NCI-H446 (cell line): ENCODE measurements at places on chromosomes 11 and 22.

DNA sequence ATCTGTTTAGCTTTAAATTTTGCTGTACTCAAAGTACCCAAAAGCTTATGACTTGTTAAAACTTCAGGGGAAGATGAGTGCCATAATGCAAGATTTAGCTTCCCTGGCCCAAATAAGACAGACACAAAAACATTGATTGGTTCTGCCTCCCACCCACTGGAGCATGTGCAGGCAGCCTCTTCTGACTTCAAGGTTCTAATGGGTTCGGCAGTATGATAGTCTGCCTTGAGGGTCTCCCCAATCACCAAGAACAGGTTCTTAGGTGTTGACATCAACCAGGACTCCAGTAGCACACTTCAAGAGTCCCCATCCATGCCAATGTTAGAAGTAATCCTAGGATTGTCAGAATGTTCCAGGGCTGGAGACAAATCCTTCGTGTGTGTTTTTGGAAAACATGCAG, 12.5 kb downstream of the EIF4G2 start:
- DNase-seq = no peak

DNA sequence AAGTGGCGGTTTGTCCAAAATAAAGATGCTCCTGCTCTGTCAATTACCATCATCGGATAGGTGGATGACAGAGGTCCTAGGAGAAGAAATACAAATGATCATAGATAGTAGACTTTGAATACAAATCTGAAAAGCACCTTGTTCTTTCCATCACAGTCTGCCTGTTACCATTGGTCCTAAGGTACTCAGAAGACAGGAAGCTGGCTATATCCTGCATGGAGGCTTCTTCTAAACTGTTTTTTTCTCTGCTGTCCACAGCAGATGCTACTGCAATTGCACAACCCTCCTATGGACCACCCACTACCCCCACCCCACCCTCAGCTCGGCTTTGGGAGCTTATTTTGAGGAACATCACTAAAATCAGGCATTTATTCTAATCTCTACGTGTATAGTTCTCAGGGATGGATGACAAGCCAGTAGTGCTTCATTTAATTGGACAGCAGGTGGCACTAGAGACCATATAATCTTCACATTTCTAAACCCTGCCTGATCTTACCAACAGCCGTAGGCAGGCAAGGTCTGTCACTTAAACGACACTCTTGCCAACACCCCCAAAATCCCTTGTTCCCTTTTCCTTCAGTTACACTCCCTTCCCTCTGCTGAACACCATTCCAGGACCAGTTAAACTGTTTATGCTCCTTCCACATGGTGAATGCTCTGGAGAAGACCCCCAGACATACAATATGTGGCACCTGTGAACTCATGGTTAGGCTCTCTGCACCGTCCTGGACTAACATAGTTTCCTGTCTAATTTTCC, 6.6 kb upstream of the PTS start:
- DNase-seq = peak; percentile 83

- no peak for DNase-seq
Measured at GRCh38 chr11:37612146-37612545, 1014.1 kb upstream of the RAG2 start.

DNA sequence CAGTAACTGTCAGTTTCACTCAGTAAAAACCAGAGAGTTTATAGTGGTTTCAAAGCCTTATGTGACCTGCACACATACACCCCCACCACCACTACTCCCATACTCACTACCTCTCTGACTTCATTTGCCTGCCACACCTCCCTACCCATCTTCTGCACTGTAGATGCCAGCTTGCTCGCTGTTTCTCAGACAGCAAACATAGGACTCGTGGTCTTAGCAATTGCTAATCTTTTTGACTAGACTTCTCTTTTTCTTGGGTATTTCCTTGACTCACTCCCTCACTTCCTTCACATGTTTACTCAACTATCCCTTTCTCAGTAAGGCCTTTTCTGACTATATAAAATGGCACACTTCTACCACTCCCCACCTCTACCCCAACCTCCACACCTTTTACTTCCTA, 27.8 kb downstream of the CEP295 start:
- DNase-seq = no peak

DNA sequence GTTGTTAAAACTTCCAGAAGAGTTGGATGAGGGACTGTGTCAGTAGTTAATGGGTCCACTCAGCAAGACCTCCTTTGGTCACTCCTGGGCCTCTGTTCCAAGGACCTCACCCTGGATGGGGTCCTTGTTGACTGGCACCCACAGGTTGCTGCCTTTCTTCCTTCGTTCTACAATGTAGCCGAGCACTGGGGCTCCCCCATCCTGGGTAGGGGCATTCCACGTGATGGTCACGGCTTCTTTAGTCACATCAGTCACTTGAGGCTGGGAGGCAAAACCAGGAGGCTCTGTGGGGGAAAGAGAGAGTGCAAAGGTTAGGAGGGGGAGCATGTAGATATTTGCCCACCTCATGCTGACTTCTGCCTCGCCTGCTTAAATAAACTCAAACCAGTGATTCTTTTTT, 12.0 kb downstream of the TMEM86A start:
- DNase-seq = no peak

DNA sequence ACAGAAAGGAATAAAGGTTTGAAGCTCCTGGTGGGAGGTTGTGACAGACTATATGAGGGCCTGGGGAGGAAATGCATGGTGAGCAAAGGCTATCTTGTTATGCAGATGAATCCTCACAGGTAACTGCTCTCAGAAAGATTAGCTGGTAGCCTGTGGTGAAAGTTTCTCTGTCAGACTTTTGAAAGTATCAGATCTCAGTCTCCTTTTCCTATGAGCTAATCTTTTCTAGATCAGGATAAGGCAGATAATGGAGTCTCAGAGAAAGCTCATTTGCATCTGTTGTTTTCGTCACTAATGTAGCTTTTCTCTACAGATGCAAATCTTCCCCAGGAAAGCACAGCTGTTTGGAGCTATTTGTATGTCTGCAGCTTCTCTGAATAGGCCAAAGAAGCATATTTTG, 21.0 kb upstream of the OR6X1 start:
- no peak for DNase-seq

DNA sequence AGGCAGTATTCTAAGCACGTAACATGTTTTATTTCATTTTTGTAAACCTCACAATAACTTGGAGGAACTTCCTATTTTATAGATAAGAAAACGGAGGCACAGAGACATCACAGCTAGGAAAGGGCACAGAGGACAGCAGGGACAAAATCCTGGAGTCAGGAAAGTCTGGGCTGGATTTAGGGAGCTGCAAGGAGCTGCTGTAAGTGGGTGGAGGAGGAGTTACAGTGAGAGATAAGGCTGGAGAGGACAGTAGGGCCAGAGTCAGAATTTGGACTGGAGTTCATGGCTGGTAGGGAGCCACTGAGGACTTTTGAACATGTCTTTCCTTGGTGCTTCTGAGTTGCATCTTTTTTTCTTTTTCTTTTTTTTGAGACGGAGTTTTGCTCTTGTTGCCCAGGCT, 32.2 kb upstream of the PTPRJ start:
- DNase-seq = no peak

- DNase-seq = no peak
Measured at GRCh38 chr11:97996762-97997161, 1024.0 kb upstream of the CNTN5 start.
